ENCODE measurements at places on chromosomes 11 and 22. TPM values are rescaled to one million over a fixed set of nuclear protein-coding genes. Genes with fewer than 3 reads are reported as not detected.

DNA sequence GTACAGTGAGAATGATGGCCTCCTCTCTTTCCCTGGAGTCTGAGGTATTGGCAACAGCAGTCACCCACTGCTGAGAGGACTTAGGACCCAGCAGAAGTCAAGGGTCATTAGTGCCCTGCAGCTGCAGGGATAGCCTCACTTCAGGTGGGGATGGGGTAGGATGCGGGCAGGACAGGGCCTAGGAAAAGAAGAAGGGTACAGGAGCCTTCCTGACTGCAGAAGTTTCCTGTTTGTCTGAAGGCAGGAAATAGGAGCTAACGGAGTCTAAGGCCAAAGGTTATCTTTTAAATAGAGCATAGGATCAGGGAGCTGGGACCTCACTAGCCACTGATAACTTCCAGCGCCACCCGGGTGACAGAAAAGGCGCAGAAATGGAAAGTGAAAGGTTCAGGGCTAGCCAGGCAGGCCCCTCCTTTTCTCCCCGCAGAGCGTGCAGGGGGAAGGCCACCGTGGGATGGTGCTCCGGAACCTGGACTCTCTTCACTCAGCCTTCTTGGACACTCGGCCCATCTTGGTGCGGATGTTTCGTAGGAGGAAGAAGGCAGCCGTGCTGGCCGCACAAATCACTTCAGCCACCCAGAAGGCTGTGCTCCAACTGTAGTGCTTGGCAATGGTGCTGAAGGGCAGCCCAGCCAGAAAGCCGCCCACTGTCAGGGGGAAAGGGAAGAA, 6.0 kb downstream of the TRAPPC4 start:
- no peak for DNase-seq

Gene SYT13
- 22.7 TPM for total RNA-seq

Gene MS4A6A
- 87.2 TPM for total RNA-seq

DNA sequence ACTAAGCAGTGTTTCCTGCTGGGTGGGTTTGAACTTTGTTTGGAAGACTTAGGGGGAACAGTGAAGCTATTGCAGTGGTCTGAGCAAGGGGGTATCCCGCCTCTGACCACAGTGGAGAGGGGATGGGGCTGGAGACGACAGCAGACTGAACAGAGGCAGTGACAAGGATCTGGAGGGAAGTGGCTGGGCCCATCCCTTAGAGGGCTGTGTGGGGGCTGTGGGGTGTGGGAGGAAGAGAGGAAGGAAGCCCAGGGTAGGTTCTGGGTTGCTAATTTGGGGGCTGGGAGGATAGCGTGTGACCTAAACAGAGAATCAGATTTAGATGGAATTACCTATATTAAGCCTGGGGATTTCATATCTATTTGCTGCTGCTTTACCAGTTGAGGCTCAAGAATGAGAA, 70.7 kb downstream of the BMAL1 start:
- DNase-seq, result no peak

Gene PPME1
- 26.3 TPM for total RNA-seq

DNA sequence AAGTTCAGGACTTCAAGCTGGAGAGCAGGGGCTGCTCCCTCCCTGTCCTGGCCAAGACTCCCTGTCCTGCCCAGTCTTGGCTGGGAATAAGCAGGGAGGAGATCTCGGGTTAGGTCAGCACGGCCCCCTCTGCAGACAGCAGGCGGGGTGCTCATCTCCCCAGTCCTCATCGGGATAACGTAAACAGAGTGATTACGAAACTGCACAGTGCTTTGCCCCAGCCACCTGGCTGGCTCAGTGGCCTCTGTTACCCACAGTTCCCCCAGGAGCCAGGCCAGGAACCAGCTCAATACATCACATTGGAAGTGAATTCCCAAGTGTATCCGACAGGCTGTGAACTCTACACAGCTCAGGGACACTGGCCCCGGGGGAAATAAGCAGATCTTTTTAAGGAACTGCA, 42.7 kb upstream of the KCNJ11 start:
- DNase-seq, result no peak
